Activated T-helper 2 cell treated with anti-CD3 and anti-CD28 coated beads, Interferon-gamma antibody, Interleukin-2, Interleukin-4, amounts not matched to agents 10 μg/mL and 5 μg/mL and 100 μg/mL, durations not matched to agents 14 hours and 24 hours and 36 hours (primary cell): ENCODE measurements at places on chromosomes 7 and 10. TPM values are rescaled to one million over a fixed set of nuclear protein-coding genes. Genes with fewer than 3 reads are reported as not detected.

- DNase-seq = no peak
Observed at GRCh38 chr7:75979759-75980429, 14.5 kb downstream of the TMEM120A start.

- peak; percentile 68 for DNase-seq
Observed at GRCh38 chr10:100997360-100998182, 2.0 kb upstream of the LZTS2 start.

The ACBD7 gene
- 3.6 and 4.8 TPM in 2 replicates for total RNA-seq

DNA sequence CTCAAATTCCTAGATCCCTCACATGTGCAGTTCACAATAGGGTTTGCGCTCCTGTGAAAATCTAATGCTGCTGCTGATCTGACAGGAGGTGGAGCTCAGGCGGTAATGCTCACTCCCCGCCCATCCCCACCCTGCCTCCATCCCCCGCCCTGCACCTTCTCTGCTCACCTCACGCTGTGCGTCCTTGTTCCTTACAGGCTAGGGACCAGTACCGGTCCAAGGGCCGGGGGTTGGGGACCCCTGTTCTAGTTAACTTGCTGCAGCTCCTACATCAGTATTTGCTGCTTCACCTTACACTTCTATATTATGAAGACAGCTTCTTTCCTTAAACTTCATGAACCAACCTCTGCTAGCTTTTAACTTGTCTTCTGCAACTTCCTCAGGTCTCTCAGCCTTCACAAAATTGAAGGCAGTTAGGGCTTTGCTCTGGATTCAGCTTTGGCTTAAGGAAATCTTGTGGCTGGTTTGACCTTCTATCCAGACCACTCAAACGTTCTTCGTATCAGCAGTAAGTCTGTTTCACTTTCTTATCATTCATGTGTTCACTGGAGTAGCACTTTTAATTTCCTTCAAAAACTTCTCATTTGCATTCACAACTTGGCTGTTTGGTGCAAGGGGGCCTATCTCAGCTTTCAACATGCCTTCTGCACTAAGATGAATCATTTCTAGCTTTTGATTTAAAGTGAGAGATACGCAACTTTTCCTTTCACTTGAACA, 1.7 kb upstream of the TNKS2 start:
- DNase-seq = peak; percentile 36

- DNase-seq = no peak
Observed at GRCh38 chr10:6416892-6417512, 163.1 kb downstream of the PRKCQ start.

The SPDYE8 gene
- not detected in 2 replicates for total RNA-seq

GRCh38 chr7:105589356-105590077, 8.2 kb upstream of the EFCAB10 start:
- DNase-seq = peak; percentile 39

- DNase-seq = no peak
Observed at GRCh38 chr10:129877773-129878371, 86.2 kb downstream of the EBF3 start.

The MYO1G gene
- 442 and 450 TPM in 2 replicates for total RNA-seq

The TUBAL3 gene
- not detected in 2 replicates for total RNA-seq

- no peak for DNase-seq
Observed at GRCh38 chr10:123262456-123262855, 108.3 kb downstream of the BUB3 start.

GRCh38 chr7:37982423-37982822, 62.0 kb downstream of the EPDR1 start:
- no peak for DNase-seq

GRCh38 chr7:140155428-140155827, 21.4 kb downstream of the KDM7A start:
- no peak for DNase-seq

DNA sequence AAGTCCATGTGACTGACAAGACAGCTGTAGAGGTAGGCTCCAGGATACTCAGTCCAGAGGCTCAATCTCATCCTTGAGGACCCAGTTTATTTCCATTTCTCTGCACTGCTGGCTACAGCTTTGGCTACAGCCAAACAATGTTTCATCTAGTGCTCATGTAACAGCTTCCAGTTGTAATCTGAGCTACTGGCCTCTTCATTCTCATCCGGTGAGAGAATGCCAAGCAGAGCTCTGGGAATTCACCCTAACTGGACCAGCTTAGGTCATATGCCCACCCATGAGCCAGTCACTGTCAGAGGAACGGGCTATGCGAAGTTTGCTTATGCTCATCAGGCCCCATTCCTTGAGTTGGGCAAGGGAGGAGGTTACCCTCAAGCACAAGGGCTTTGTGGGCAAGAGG, 192.9 kb downstream of the EVX1 start:
- no peak for DNase-seq

- DNase-seq = no peak
Observed at GRCh38 chr10:48340734-48341133, 34.3 kb downstream of the MAPK8 start.

The HKDC1 gene
- 0.09 and 0.11 TPM in 2 replicates for total RNA-seq

DNA sequence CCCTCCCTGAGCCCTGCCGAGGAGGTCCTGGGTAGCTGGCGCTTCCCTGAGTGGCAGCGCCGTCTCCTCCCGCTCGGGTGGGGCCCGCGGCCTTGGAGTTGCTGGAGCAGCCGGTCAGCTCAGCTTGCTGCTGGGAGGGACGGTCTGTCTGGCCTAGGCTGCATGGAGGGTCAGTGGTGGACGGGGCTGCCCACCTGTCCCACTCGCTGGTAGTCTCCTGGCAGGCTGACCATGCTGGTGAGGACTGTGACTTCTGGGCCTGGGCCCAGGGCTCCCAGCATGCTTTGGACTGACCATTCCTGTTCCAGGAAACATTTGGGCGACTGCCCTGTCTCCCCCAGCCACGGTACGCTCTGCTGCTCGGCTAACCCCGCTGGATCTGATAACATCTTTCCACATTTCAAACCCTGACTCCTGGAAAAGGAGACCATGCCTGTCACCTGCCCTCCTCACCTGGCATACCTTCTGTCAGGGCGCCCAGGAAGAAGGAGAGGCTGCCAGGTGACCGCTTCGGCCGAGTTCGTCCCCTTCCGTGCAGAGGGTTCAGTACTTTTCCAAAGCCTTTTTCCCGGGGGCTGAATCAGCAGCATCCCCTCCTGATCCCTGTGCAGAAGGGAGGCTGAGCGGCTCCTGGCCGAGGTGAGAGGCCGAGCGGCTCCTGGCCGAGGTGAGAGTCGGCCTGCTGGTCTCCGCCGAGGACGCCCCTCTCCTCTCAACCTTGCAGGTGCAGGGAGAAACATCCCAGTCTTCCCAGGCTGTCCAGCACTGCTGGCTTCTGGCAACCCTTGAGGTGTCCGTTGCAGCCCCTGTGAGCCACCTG, 43.4 kb downstream of the FAM20C start:
- no peak for DNase-seq

DNA sequence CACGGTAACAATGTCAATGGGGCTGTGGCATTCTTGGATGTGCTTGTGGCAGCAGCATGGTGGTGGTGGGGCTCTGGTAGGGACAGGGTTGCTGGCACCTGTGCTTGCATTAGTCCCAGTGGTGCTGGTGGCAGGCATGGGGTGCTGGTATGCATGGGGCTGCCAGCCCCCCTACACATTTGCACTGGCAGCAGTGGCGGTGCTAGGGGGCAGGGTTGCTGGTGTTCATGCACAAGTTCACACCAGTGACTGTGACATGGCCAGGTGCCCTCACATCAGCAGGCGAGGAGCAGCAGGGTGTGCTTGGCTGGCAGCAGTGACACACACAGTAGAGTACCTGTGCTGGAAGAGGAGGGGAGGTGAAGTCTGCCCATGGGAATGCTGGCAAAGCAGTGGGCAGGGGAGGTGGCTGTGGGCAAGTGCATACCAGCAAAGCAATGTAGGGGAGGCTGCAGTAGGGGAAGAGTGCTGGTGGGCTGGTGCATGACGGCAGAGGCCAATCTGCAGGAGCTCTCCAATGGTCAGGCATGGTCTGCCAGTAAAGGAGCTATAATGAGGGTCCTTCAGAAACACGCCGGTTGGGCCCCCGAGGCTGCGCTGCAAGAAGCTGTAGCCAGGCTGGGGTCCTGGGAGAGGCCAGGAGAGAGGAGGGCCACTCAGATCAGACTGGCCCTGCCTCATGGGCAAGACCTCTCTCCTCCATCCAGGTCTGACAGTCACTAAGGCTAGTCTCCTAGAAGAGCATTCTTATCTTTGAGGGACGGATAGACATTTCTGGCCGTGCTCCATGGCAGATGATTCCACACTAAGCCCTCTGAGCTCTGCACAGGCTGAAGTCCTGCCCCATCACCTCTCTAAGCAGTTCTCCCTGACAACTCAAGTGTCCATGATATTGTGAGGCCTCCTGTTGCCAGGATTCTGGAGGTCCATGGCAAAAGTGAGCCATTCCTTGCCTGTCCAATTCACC, 406.4 kb downstream of the SEMA3D start:
- no peak for DNase-seq

GRCh38 chr7:81594767-81595166, 175.1 kb downstream of the HGF start:
- no peak for DNase-seq

DNA sequence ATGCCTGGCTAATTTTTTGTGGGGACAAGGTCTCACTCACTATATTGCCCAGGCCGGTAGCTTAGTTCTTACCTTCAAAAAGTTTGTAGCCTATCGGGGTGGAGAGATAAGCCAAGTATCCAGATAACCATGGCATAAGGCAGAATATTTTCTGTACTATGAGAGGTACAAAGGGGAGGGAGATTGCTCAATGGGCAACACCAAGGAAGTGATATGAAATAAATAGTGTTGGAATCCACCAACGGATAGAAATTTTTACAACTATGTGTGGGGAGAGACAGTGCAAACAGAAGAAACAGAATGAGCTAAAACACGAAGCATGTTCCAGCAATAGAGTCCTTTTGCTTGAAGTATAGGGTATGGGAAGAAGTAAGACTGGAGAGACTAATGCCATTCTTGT, 8.1 kb downstream of the SCD start:
- no peak for DNase-seq

GRCh38 chr7:12814828-12815227, 127.4 kb downstream of the ARL4A start:
- DNase-seq = no peak

DNA sequence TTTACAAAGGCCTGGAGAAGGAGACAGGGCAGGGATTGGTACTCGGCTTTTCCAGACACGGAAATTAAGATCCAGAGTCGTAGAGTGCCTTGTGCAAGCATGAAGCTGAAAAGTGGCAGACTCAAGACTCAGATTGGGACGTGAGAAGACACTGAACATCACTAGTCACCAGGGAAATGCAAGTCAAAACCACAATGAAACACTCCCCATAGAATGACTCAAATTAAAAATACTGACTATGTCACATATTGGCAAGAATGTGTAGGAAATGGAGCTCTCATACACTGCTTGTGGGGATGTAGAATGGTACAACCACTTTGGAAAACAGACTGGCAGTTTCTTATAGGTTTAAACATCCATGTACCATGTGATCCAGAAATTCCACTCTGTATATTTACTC, 472.0 kb downstream of the RPS24 start:
- DNase-seq = no peak
